ENCODE measurements at places on chromosomes 6 and 20.

- no peak for DNase-seq
These were observed 51.8 kb downstream of the TCP11 start for GRCh38 chr6:35089216-35089934.

DNA sequence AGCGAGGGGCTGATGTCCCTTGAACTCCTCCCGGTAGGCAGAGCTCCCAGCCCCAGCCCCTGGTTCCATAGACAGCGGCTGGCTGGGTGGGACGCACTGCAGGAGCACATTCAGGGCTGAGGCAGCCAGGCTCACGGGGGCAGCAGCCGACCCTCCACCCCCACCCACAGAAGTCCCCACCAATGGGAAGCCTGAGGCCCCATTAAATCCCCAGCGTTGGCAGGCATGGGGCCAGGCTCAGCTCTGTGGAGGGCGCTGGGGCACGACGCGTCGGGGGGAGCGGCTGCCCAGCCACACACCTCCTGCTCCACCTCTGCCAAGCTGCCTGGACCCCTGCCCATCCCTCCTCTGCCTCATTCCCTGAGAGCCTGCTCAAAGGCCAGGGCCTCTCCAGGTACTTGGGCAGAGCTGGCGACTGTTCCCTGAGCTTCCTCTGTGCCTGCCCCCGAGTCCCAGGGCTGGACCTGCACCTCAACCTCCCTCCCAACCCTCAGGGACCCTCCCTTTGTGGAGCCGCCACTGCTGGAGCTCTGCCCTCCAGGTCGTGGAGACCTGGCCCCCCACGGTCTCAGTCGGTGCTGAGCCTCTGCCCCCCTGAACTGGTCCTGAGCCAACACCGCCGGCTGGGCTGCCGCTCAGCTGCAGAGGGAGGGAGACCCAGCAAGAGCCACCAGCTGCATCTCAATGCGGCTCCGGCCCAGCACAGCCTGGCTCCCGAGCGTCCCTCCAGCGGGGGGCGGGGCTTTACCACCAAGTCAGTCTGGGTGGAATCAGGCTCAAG is 9.1 kb downstream of the CHRNA4 start:
- DNase-seq = no peak

DNA sequence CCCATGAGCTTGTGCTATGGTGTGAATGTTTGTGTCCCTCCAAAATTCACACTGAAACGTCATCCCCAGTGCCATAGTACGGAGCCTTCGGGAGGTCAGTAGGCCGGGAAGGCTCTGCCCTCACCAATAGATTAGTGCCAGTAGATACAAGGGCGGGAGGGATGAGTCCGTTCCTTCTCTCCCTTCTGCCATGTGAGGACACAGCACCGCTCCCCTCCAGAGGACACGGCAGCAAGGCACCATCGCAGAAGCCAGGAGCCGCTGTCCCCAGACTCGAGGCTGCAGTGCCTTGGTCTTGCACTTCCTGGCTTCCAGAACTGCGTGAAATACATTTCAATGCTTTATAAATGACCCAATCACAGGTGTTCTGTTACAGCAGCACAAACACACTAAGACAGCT is 39.2 kb upstream of the BHLHE23 start:
- DNase-seq = no peak

GRCh38 chr20:56392881-56393482 is 537 bp downstream of the CSTF1 start:
- DNase-seq = no peak

DNA sequence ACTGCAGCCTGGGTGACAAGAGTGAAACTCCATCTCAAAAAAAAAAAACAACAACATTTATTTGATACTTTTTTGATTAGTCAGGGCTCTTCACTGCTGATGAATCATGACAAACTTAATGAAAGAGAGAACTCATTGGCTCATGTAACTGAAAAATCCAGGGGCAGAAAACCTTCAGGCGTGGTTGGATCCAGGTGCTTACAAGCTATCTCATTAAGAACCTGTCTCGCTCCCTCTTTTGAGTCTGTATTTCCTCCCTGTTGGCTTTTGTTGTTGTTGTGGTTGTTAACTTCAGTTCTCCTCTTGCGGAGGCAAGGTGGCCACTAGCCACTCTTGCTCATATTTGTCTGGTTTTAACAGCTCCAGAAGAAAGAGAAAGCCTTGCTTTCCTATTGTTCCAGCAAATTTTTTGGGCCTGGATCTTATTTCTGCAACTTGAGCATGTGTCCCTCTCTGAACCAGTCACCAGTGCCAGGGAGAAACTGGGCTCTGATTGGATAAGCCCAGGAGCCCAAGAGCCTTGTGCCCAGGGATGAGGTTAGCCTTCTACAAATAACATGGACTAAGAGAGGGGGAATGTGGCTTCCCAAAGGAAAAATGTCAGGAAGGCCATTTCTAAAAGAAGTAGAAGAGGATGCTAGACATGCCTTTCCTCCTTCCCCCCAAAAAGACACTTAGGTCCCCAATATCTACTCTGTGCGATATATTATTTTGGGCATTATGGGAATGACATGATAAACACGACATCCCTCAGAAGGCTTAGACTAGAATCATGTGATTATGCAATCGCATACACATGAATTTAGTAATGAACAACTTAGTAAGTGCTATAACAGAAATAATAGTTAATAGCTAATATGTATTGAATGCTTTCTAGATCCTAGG is 64.5 kb downstream of the PHACTR2 start:
- no peak for DNase-seq

GRCh38 chr6:21091411-21091810 is 502.1 kb upstream of the SOX4 start:
- no peak for DNase-seq

- no peak for DNase-seq
These were observed 2.2 kb upstream of the PRELID3B start for GRCh38 chr20:59044796-59045195.

- no peak for DNase-seq
These were observed 2.0 kb downstream of the ATXN1 start for GRCh38 chr6:16759181-16759645.

DNA sequence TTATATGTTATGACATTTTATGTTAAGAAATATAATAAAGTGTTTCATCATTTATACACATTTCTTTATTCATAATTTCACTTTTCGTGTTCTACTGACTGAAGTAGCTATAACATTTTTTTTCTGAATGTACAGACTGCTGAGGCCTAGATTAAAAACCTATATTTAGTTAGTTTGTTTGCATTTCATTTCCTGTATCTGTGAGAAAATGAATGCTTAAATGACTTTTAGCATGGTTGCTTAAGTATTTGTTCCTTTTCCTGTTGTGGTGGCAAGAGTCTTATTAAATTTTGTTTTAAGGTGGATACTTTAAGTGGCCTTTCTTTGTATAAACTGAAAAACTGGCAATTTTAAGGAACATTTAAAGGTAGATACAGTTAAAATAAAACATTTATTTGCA is 779.7 kb upstream of the MAN1A1 start:
- DNase-seq = no peak

GRCh38 chr6:127824061-127824460 is 76.8 kb downstream of the THEMIS start:
- no peak for DNase-seq

GRCh38 chr6:144725736-144726522 is 440.8 kb downstream of the UTRN start:
- DNase-seq = peak; percentile 5

DNA sequence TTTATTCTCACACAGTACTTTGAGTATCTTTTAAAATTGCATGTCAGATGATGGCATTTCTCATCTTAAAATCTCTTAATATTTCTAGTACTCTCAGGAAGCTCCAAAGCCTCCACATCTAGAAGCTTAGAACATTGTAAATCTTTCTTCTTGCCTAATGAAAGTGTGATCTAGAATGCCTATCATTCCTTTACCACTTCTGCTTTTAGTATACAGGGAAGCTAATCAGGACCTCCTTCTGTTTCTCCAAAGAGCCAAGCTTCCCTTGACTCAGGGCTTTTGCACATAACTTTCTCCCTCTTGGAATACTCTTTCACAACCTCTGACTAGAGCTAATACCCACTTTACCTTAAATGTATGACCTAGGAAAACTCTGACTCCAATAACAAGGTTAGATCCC is 7.5 kb upstream of the ELOVL4 start:
- DNase-seq = no peak

DNA sequence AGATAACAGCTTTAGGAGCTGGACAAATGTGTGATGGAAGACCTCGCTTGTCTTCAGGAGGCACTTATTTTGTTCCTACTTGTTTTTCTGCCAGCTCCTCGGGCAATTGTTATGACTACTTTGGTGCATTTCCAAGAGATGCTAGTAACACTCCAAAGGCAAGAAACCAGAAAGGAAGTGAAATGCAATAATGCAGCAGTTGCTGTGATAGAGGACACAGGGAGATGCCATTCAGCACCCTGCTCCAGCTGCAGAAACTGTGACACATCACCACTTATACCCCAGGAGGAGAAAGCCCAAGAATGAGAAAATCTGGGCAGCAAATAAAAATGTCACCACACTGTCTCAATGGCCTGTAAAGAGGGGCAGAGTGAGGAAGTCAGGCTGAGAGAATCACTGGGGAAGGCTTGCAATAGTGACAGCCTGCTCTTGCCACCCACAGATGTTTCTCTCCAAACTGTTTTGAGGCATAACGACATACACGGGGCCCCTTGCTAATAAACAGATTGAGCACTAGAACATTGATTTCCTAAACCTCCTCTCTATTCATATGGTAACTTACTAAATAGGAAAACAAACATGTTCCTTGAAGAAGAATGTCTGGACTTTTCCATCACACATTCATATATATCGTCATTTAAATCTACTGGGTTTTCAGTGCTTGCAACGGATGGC is 231.0 kb upstream of the PRND start:
- DNase-seq = no peak

GRCh38 chr20:12825226-12825595 is 183.6 kb upstream of the SPTLC3 start:
- no peak for DNase-seq

DNA sequence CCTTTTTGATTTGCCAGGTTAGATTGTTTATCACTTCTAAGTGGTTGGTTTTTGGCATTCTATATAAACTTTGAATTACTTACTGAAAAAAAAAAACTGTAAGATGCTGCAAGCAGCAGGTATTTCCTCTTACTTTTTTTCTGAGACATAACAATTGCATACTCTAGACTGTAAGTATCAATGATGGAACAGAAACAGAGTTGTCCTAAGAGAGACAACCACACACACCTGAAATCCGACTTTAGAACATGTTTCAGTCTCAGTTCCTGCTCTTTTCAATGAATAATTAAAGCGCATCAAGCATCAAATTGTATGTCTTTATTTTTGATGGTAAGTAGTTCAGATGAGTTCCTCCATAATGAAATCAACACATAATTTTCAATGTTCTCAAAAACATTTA is 105.3 kb upstream of the KHDRBS2 start:
- DNase-seq = no peak

DNA sequence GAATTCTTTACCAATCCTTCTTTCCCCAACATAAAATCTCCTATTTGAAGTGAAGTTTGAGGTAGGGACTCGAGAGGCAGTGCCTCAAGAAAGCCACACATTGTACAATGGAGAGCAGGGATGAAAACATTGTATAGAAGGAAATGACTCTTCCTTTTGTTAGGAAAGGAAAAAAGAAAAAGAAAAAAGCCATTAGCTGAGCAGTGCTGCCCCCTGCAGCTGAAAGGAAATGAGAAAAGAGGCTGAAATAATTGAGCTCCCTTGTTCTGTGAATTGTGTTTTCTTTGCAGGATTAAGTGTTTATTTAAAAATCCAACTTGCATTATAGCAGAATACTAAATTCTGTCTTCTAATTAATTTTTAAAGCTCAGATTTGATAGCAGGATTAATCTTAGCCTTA is 162.9 kb upstream of the SASH1 start:
- no peak for DNase-seq

- DNase-seq = no peak
These were observed 22.5 kb upstream of the HFE start for GRCh38 chr6:26064619-26065257.

- DNase-seq = no peak
These were observed 215.4 kb upstream of the PREP start for GRCh38 chr6:105618247-105618646.

GRCh38 chr20:22861231-22861980 is 173.7 kb upstream of the SSTR4 start:
- no peak for DNase-seq

DNA sequence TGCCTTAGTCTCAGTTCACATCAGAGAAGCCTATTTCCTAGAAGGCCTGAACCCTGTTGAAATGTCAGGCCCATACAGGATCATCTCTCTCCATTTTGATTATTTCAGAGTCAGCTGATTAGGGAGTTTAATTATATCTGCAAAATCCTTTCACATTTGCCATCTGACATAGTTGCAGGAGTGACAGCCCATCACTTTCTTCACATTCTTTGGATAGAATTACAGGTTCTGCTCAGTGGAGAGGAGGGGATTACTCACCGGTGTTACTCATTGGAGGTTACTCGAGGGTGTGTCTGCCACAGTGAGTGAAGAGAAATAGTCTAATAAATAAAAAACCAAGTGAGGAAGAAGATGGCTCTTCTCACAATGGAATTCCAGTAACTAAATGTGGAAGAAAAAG is 216.8 kb downstream of the TMEM242 start:
- no peak for DNase-seq

DNA sequence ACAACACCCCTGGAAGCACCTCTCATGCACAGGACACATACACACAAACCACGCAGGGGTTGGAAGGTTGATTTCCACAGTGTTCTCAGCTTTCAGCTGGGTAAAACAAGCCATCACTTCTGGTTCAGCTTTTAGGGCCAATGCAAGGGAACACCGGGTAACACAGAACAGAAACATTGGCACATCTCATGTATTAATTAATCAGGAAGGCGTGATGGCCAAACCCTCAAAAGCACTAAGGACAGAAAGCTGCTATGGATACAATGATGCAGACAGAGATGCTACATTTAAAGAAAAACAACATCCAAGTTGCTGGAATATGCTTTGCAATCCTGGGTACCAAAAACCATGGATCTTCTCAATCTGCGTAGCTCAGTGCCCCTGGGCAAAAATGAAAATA is 104.3 kb upstream of the BEND6 start:
- DNase-seq = no peak

DNA sequence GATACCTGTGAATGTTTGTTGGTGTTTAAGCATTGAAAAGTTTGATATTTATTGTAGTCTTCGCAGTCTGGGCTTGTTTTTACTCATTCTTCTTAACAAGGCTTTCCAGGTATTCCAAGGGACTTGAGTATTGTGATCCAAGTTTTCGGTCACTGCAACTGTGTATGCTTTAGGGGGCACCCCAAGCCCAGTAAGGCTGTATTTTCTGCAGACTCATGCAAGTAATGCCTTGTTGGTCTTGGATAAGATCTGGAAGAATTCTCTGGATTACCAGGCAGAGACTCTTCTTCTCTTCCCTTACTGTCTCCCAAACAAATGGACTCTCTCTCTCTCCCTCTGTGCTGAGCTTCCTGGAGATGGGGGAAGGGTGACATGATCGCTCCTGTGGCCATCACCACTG is 82.1 kb downstream of the RFPL4B start:
- no peak for DNase-seq

All from stimulated activated CD8-positive, alpha-beta memory T cell treated with anti-CD3 and anti-CD28 coated beads, Interleukin-4, amount 100 ng/mL, for 4 hours (primary cell).